ENCODE measurements at places on chromosomes 7 and 10.

DNA sequence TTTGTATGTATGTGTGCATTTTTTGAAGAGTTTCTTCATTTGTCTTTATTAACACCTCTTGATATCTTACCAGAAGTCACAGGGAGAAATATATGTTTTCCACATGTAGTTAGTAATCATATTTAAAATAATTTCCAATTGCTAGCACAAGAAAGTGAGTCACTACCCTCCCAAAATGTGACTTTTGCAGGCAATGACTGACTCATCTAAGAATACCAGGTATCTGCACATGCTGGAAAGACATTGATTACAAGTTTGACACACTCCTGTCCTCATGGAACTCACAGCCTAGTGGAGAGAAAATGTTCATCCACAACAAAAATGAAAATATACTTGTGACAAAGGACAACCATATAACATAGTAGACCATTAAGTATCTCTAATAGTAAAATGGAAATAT is 82.9 kb downstream of the SEMA3D start:
- DNase-seq, result no peak

GRCh38 chr7:64643566-64643965 is 22.4 kb upstream of the ZNF107 start:
- no peak for DNase-seq

- no peak for DNase-seq
Observed at GRCh38 chr10:88108115-88108610, 244.7 kb downstream of the PTEN start.

GRCh38 chr10:112332509-112333228 is 41.2 kb upstream of the ACSL5 start:
- DNase-seq, result no peak

DNA sequence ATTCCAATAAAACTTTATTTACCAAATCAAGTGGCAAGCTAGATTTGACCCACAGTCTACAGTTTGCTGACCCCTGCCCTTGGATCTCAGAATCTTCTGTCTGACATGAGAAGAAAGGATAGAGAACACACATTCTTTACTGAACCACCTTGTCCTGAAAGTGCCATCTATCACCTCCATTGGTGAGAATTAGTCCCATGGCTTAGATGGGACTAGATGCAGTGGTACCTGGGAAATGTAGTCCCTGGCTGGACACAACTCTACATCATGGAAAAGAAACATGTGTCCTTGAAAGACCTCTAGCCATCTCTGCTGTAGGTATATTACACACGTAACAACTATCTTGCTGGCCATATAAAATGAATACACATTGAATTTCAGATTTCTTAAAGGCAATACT is 336.2 kb downstream of the LHFPL3 start:
- no peak for DNase-seq

GRCh38 chr10:76583711-76584161 is 1053.9 kb downstream of the KCNMA1 start:
- no peak for DNase-seq

- DNase-seq, result no peak
Observed at GRCh38 chr10:125159486-125159931, 854 bp downstream of the CTBP2 start.

GRCh38 chr10:127527891-127528290 is 21.2 kb upstream of the NPS start:
- no peak for DNase-seq

- no peak for DNase-seq
Observed at GRCh38 chr10:114933588-114933987, 4.4 kb upstream of the TRUB1 start.

DNA sequence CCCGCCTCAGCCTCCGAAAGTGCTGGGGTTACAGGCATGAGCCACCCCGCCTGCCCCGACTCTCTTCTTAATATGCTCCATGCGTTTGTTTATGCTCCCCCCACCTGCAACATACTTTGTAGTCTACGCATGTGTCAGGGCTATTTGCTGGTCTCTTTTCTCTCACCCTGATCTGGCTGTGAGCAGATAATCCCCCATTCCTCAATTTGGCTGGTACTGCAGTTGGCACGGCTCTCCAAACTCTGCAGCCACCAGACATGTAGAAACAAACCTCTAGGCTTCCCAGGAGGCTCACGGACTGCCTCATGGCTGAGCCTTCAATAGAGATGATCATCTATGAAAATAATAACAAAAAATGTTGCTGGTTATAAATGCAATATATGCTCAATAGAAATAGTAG is 540.3 kb upstream of the GALNT17 start:
- DNase-seq, result no peak

DNA sequence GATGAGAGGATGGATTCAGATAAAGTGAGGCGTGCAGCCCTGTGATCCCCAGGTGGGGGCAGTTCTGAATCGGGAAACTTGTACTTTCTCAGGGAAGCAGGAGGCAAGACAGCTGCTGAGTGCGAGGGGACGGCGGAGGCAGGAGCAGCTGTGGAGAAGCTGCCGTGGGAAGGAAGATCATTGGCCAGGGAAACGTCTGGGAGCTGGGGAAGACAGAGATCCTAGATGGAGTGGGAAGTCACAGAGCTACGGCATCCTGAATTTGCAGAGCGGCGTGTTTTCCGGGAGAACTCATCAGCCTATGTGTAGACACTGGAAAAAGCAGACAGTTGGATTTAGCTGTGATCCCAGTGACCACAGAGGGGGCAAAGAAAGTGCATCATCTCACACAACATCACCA is 9.2 kb downstream of the PRKCQ start:
- DNase-seq, result no peak

DNA sequence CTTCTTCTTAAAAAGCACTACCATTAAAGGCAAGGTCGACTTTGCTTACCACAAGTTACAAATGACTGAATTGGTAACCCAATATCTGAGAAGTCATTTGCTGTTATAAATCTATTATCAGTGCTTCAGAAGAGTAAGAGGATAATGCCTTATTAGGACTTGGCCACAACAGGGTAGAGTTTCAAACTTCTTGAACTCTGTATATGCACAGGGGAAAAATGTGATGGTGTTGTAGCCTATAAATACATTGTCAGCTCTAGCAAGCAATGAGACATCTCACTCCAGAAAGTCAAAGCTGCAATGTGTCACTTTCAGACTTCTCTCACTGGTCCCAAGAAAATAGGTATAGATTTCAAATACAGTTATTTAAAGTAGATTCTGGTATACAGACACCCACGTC is 9.3 kb downstream of the TFEC start:
- no peak for DNase-seq

DNA sequence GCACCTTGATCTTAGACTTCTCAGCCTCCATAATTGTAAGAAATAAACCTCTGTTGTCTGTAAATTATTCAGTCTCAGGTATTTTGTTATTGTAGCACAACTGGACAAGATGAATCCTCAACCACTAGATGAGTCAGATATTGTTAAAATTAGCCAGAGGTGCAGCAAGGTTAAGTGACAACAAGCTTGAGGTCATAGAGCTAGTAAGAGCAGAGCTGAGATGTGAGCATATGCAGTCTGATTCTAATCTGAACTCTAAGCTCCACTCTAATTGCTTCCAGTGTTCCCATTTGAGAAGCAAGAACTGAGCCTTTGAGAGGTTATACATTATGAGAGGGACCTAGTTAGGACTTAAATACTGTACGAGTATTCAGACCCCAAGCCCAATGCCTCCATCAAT is 93.1 kb downstream of the FZD1 start:
- DNase-seq, result no peak

- no peak for DNase-seq
Observed at GRCh38 chr7:150980663-150981062, 2.5 kb upstream of the KCNH2 start.

GRCh38 chr7:150924369-150924781 is 53.7 kb downstream of the KCNH2 start:
- no peak for DNase-seq

- no peak for DNase-seq
Observed at GRCh38 chr10:91901784-91902677, 7.3 kb downstream of the FGFBP3 start.

- DNase-seq, result no peak
Observed at GRCh38 chr7:5296015-5296610, 13.4 kb downstream of the SLC29A4 start.

DNA sequence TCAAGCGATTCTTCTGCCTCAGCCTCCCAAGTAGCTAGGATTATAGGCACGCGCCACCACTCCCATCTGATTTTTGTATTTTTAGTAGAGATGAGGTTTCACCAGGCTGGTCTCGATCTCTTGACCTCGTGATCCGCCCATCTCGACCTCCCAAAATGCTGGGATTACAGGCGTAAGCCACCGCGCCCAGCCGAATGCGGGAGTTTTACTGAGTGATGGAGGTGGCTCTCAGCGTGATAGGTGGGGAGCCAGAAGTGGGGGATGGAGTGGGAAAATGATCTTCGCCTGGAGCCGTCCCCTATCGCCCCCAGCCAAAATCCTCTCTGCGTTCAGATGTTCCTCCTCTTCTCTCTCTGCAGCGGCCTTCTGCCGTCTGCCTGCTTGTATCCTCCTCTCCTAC is 348.4 kb upstream of the NPSR1 start:
- DNase-seq, result no peak

DNA sequence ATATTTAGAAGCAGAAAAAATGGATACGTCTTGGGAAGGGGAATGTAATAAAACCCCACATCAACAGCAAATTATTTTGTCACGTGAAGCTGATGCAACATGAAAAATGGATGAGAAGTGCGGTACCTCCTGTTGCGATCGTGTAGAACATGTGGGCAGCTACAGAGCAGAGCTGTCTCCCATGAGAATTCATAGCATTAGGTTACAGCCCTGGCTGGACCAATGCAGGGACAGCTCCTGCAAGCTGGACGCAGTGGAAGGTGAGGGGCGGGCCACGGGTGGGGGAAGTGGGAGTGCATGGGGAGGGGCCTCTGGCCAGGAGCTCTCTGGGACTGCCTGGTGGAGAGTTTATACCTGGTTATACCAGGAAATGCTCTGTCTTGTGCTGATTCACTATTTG is 120.3 kb downstream of the GATA3 start:
- no peak for DNase-seq

- no peak for DNase-seq
Observed at GRCh38 chr10:78563314-78563713, 505.5 kb upstream of the ZMIZ1 start.

- no peak for DNase-seq
Observed at GRCh38 chr7:102097601-102098161, 189.0 kb upstream of the SH2B2 start.

DNA sequence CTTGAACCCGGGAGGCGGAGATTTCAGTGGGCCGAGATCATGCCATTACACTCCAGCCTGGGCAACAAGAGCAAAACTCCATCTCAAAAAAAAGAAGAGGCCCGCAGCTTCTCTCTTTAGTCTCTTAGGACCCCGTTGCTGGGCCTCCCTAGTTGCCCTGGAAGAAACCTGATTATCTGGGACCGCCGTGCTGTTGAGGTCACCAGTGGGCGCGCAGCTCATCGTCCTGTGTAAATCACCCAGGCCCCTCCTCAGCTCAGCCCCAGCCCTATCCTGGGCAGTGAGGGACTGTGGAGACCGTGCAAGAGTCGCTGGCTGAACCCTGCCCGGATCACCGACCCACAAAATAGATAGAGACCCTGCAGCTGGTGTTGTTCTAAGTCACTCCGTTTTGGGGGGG is 85.0 kb downstream of the UNCX start:
- no peak for DNase-seq

- DNase-seq, result no peak
Observed at GRCh38 chr7:28591725-28592349, 179.5 kb downstream of the CREB5 start.

- DNase-seq, result no peak
Observed at GRCh38 chr7:101912716-101913110, 95.3 kb downstream of the CUX1 start.

- DNase-seq, result peak; percentile 88
Observed at GRCh38 chr7:26060733-26061677, 91.0 kb upstream of the NFE2L3 start.

DNA sequence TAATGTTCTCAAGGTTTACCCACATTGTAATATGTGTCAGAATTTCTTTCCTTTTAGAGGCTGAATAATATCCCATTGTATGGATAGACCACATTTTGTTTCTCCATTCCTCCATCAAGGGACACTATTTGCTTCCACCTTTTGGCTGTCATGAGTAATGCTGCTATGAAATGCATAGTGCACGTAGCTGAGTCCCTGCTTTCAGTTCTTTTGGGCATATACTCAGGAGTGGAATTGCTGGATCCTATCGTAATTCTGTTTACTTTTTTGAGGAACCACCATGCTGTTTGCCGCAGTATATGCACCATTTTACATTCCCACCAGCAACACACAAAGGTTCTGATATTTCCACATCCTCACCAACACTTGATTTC is 60.0 kb downstream of the PRF1 start:
- DNase-seq, result no peak

DNA sequence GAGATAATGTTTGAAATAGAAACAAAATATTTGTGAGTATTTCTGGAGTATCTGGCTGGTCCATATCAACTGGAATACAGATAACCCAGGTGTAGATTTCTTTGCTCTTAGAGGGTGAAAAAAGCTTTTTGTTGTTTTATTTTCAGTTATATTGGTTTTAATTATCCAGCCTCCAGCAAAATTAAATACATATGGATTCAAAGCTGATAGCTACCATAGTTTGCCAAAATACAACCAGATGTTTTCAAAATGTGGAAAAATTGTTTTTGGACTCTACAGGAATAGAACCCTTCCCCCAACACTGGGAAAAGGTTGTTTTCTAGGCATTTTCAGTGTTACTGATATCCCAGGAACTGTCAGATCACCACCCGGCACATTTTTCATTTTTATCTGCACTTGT is 30.1 kb downstream of the LRRC17 start:
- no peak for DNase-seq

DNA sequence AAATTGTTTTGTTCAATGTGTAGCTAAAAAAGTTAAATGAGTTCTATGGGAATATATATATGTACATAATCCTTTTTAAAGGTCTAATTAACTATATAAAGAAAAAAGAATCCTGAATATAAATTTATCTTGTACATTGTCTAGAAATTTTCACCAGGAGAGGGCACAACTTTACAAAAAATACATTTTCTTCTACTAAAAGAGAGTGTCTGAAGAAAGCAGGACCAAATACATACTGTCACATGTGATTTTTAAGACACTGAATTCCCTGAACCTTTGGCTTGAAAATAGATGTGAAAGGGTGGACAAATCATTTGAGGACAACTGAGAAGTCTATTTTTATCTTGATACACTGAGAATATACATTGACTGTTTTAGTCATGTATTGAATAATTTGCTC is 204.3 kb downstream of the DGKB start:
- DNase-seq, result no peak

- no peak for DNase-seq
Observed at GRCh38 chr7:140671966-140672365, 779 bp upstream of the ADCK2 start.

- DNase-seq, result no peak
Observed at GRCh38 chr10:133350950-133351329, 3.8 kb downstream of the PRAP1 start.
